Fibroblast of gingiva (primary cell): ENCODE measurements at places on chromosomes 5 and 9.

GRCh38 chr5:80620211-80620610 lies 34.2 kb upstream of the MSH3 start:
- no peak for DNase-seq

DNA sequence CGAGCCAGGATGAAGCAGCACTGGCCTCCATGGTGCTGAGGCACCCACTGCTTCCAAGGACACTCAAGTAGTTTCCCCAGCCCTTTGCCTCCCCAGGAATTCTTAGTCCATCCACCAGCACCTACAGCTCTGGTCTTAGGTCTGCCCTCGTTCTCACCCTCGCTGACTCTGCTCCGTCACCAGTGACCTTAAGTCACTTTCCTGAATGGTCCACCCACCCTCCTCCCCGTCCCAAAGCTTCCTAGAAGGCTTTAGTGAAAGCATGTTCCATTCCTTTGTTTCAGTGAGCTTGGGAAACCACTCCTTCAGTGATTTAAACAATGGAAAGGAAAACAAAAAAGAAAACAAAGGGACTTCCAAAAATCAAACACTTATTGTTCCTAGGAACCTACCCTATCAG lies 54.6 kb upstream of the MAP3K1 start:
- no peak for DNase-seq

- no peak for DNase-seq
Measured at GRCh38 chr5:167001246-167001645, 1290.2 kb upstream of the WWC1 start.

GRCh38 chr5:166948679-166949078 lies 1342.8 kb upstream of the WWC1 start:
- no peak for DNase-seq

- DNase-seq = peak; percentile 81
Measured at GRCh38 chr9:135992486-135993408, 31.6 kb upstream of the UBAC1 start.

DNA sequence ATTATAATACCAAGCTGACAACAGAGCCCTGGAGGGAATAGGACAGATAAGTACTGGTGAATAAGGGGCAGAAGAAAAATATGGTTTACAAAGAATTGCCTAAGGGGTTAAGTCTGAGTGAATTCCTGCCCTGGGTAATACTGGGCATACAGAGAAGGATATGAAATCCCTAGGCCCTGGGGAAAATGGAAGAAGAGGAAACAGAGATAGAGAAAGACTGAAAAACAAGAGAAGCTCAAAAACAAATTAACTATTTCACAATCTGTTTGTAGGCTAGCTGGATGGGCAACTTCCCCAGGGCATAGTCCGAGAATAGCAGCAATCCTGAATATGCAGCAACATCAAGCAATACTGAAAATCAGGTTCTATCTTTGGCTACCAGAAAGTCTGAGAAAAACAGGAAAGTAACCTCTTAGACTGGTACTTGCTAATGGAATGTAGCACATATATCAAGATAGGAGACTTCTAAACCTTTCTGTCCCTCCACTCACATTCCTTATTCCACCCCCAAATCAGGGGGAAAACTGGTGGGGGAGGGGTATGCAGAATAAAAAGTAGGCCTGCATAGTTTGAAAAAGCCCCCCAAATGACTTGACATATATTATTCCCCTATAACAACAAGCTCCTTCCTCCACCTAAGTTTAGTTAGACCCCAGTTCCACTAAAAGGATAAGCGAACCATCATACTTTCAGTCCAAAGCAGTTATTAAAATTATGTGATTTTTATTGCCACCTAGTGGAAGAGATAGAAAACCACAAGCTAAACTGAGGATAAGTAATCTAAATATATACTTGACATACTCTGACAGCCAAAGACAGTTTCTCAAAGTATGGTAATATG lies 20.6 kb downstream of the SLC38A9 start:
- peak; percentile 72 for DNase-seq
